ENCODE measurements at places on chromosomes 12 and 14. TPM values are rescaled to one million over a fixed set of nuclear protein-coding genes. Genes with fewer than 3 reads are reported as not detected.

Gene MANSC4
- polyA plus RNA-seq = not detected

DNA sequence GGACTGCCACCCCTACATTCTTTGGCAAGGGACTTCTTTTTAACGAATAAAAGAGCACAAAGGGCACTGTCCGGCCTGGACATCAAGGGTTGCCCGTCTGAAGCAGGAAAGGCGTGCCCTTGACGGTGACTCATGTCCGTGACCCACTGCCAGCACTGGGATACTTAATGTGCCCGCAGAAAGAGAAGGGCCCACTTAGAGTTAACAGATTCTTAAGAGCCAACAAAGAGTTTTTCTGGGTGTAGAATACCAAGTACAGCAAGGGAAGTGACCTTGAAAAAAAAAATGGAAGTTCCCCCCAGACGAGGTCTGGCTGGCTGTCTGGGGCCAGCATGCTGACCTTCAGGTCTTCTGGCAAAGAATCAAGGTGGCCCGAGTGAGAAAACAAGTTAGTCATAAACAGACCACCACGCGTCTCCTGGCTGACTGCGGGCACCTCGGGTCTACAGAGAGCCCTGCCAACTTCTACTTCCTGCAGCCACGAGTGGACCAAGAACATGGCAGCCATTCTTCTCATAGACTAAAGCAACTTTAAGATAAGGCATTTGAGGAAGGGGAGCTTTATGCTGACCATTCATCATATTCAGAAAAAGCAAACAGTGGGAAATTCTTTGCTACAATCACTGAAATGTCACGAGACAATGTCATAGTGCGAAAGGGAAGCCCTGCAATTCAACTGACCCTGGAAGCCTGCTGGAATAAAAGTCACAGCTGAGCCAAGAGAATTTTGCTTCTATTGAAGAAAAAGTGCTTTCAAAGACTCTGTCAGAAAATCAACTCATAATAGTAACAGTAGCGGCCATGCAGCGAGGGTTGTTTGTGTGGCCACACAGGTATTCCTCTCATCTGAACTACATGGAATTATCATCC, 10.5 kb upstream of the SELPLG start:
- no peaks in the 10 kb centered on the region for H3K27me3 ChIP-seq
- peaks cover 33% of the 10 kb centered on the region for H3K36me3 ChIP-seq
- no peaks in the 10 kb centered on the region for H3K4me1 ChIP-seq
- H3K4me3 ChIP-seq = no peak overlapping the region
- no peak overlapping the region for H3K27ac ChIP-seq

DNA sequence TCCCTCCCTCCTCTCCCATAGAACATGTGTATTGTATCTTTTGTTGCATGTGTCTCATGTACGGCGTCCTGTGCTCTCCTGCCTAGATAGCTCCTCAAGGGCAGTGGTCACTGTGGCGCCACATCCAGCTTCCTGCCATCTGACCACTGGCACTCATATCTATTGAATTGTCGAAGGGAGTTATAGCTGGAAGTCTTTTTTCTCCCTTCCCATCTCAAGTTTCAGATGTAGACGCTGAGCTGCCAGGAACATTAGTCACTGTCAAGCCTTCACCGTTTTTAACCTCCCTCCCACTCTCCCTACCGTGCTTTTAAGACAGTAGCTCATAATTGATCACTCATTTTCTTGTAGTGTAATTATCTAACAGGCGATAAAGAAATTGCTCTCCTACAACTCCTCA, 33.0 kb downstream of the MTHFD1 start:
- no peak overlapping the region for H3K27ac ChIP-seq
- no peak for DNase-seq
- H3K27me3 ChIP-seq = no peaks in the 10 kb centered on the region
- peaks cover 7% of the 10 kb centered on the region for H3K36me3 ChIP-seq

- no peak for DNase-seq
- no peaks in the 10 kb centered on the region for H3K27me3 ChIP-seq
- peaks cover 16% of the 10 kb centered on the region for H3K36me3 ChIP-seq
- H3K27ac ChIP-seq = no peak overlapping the region
- H3K4me1 ChIP-seq = no peaks in the 10 kb centered on the region
These were observed 19.2 kb downstream of the DCAF4 start for GRCh38 chr14:72945356-72946027.

GRCh38 chr12:45559537-45559936, 170.0 kb upstream of the ARID2 start:
- no peaks in the 10 kb centered on the region for H3K36me3 ChIP-seq
- no peaks in the 10 kb centered on the region for H3K4me1 ChIP-seq
- DNase-seq = no peak
- no peak overlapping the region for H3K27ac ChIP-seq
- H3K4me3 ChIP-seq = no peak overlapping the region
- H3K27me3 ChIP-seq = no peaks in the 10 kb centered on the region

Gene SLC5A8
- 0.16 TPM for polyA plus RNA-seq

Gene CLIP1
- 22.7 TPM for polyA plus RNA-seq

- no peak overlapping the region for H3K27ac ChIP-seq
- no peaks in the 10 kb centered on the region for H3K4me1 ChIP-seq
- no peak overlapping the region for H3K4me3 ChIP-seq
These were observed 151.4 kb downstream of the SSPN start for GRCh38 chr12:26346736-26347135.

Gene FZD10
- polyA plus RNA-seq = 1.6 TPM
